ENCODE measurements at places on chromosomes 12 and 14.

DNA sequence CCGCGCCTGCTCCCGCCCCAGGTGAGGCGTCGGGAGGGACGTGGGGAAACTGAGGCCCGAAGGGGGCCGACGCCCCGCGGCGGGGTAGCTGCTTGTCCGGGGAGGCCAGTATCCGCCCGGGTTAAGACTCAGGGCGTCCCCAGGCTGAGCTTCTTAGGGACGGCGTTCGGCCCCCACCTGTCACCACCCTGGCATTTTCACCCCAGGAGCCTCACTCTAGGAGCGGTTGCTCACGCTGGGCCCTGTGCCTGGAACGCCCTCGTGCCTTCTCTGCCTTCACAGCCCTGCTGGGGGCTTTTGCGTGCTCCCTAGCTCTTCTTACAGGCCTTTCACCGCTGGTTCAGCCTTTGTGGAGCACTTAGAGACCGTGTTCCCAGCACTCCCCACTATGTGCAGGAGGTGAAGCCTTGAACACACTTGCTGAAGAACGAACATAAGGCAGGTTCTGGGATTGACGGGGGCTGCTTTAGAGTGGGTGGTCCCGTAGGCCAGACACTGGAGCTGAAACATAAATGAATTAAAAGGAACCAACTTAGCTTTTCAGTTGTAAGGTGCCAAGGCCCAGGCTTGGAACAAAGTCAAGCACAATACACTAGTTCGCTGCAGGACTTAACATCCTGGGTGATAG, 601 bp downstream of the ZNF839 start:
- no peak for DNase-seq

- no peak for DNase-seq
Measured at GRCh38 chr12:116144384-116144783, 133.1 kb downstream of the MED13L start.

DNA sequence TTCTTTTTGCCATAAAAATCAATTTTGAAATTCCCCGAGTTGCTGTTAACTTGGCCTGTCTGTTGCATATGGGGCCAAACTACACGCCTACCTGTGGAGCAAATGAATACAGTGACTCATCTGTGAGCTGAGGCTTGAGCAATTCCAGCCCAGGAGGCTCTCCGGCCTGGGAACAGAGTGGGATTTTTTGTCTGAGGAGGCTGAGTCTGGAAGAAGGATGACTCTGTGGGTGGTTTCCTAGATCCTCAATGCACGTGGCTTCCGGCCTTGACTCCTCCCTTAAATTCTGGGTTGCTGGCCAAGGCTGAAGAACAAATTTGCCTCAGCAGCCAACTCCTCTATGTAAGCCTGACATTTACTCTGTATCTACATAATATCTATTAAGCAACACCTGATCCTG, 124.1 kb downstream of the SSPN start:
- DNase-seq, result peak; percentile 4

GRCh38 chr14:104030958-104031357, 54.5 kb upstream of the ASPG start:
- DNase-seq, result peak; percentile 68

DNA sequence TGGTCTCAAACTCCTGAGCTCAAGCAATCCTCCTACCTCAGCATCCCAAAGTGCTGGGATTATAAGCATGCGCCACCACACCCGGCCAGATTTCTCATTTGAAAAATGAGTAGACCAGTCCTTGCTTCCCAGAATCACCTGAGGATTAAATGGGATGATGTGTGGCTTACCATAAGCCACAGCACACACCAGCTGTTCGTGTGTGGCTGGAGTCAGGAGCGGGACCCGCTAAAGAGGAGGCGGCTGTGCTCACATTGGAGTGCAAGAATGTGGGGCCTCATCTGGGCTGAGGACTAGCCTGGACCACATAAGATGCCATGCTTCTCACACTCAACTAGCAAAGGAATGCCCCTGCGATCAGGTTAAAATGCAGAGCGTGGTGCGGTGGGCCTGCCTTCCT, 6.7 kb upstream of the ALDH2 start:
- no peak for DNase-seq

DNA sequence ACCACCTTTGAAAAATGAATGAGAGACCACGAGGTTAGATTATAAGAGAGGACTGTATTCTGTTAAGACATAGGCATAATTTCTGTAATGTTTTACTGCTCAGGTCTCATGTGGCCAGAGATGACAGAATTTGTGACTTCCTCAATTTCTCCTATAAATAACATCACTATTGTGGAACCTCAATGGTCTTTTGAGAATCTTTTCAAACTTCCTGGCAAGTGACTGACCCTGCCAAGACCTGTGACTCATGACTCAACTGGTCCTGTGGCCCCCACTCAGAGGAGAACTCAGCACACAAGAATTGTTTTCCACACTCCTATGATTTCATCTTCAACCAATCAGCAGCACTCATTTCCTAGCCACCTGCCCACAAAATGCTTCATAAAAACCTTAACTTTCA, 508.2 kb upstream of the ATP2B1 start:
- no peak for DNase-seq

DNA sequence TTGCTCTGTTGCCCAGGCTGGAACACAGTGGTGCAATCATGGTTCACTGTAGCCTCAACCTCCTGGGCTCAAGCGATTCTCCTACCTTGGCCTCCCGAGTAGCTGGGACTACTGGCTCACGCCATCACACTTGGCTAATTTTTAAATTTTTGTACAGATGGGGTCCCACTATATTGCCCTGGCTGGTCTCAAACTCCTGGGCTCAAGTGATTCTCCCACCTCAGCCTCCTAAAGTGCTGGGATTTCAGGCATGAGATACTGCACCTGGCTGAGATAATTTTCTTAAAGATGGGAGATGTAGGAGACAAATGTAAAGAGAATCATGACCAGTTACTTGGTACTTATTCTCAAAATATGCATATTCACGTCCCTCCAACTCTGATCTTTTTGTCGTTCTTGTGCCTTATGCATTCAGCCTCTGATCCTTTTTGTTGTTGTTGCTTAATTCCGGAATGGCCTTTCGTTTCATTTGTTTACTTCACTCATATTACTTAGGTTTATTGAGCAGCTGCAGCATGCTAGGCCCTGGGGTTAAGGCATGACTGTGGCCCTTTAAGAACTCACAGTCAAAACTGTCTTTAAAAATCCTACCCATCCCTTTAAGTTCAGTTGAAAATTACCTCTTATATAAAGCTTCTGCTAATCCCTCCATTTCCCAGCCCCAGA, 8.9 kb downstream of the RBMS2 start:
- DNase-seq, result no peak

GRCh38 chr12:111635524-111635923, 36.4 kb upstream of the ATXN2 start:
- no peak for DNase-seq

DNA sequence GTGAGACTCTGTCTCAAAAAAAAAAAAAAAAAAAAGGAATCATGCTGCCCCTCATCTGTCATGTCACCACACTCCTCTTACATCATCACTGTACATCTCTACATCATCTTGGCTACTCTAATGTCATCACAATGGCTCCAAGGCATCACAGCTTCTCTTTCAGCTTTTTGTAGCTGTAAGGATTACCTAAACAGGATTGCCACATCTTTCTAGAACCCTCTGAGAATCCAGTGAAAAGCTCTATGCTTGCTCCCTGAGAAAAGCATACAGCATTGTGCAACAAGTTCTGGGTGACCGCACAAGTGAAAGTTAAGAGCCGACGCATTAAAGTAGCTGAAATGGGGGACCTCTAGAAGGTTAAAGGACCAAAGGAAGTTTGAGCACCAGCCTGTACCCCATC, 272.5 kb downstream of the C12orf50 start:
- DNase-seq, result no peak

DNA sequence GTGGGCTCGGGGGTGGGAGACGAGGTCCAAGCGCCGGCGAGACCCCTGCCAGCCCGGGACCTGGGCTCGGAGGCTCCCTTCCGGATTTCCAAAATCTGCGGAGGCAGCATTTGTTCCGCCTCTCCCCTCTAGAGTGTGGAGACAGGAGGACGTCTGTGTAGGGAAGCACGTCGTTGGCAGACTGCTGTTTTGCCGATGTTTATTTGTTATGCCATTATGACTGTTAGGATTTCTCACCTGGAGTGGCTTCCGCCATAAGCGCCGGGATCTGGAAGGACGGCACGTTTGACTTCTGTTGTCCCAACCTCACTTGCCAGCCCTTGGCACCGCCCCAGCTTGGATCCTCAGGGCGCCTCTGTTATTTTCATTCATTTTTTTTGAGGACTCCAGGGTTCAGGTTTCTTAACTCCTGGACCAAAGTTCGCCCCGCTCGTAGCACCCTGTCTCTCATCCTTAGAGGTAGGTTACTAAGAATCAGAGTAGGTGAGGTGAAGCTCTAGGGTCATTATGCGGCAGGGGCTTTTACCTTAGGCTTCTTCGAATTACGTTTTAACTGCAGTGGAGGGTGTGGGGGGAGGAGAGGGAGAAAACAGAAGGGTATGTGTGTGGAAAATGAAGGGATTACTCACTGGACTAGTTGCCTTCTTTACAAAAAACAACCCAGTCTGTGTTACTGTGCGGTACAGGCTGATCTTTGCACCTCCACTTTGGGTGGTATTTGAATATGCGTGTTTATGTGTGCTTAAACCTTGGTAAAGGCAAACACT, 547 bp upstream of the PYGL start:
- DNase-seq, result peak; percentile 46

- DNase-seq, result no peak
Measured at GRCh38 chr12:70177631-70178030, 65.6 kb upstream of the CNOT2 start.

GRCh38 chr14:20681348-20682126, 2.8 kb upstream of the RNASE4 start:
- no peak for DNase-seq

Measured in LNCaP clone FGC (cell line).